Lower lobe of right lung (tissue), 2 donors: ENCODE measurements at places on chromosomes 7 and 10. TPM values are rescaled to one million over a fixed set of nuclear protein-coding genes. Genes with fewer than 3 reads are reported as not detected.

DNA sequence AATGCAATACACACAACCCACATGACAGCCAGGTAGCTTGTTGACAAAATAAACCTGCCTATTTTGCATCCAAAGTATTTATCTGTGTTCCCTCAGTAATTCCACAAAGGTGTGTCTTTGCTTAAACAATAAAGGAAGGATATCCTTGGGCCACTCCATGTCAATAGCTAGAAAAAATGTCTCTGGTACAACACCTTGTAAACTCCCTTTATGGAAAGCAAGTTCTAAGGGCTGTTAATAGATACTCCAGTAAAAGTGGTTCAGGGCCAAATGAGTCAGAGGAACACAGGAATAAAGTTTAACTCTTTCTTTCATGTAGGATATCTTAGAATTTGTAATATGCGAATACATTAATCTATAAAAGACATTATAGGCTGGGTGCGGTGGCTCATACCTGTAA is 96.9 kb upstream of the LRRTM3 start:
- DNase-seq: no peak

ZNF239 gene
- 2.1 TPM for total RNA-seq

- DNase-seq: no peak
Observed at GRCh38 chr10:24453973-24454372, 245.0 kb downstream of the KIAA1217 start.

- peak; percentile 57 for DNase-seq
Observed at GRCh38 chr10:784403-785088, 95.1 kb upstream of the DIP2C start.

UCMA gene
- not detected for total RNA-seq

SEMA3E gene
- 8.8 TPM for total RNA-seq

H2BK1 gene
- not detected for total RNA-seq

GRCh38 chr10:79293841-79294581 is 53.3 kb upstream of the PPIF start:
- peak; percentile 88 for DNase-seq

DNA sequence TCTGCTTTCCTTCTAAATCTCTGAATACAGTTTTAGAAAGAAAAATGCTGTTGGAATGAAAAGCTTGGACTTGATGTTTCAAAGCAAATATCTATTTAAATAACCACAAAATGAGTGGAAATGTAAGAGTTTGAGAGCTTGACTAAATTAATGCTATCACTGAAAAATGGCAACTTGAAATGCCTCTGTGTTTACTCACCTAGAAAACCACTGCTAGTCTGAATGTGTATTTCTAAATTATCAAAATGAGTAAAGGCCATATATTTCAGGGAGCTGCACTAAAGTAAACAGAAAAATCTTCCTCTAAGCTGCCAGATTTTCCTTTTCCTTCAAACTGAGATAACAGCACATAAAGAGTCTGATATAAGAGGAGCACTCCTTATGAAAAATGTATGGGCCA is 87.9 kb downstream of the DPY19L1 start:
- no peak for DNase-seq

DNA sequence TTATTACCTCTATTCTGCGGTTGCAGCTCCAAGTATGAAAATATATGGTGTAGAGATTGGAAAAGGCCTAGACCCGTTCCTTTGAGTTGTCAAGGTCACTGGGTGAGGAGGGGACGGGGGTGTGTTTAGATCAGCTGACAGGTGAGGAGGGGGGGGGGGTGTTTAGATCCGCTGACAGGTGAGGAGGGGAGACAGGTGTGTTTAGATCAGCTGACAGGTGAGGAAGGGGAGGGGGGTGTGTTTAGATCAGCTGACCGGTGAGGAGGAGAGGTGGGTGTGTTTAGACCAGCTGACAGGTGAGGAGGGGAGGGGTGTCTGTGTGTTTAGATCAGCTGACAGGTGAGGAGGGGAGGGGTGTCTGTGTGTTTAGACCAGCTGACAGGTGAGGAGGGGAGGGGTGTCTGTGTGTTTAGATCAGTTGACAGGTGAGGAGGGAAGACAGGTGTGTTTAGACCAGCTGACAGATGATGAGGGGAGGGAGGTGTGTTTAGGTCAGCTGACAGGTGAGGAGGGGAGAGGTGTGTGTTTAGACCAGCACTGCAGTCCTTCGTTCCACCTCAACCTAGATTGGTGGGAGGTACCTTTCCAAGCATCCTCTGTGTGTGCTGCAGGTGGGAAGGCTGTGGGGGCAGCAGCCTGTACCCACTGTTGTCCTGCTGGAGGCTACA is 655.0 kb upstream of the ADARB2 start:
- no peak for DNase-seq

MUC12 gene
- total RNA-seq: 1.2 TPM

HMX3 gene
- total RNA-seq: not detected

DNA sequence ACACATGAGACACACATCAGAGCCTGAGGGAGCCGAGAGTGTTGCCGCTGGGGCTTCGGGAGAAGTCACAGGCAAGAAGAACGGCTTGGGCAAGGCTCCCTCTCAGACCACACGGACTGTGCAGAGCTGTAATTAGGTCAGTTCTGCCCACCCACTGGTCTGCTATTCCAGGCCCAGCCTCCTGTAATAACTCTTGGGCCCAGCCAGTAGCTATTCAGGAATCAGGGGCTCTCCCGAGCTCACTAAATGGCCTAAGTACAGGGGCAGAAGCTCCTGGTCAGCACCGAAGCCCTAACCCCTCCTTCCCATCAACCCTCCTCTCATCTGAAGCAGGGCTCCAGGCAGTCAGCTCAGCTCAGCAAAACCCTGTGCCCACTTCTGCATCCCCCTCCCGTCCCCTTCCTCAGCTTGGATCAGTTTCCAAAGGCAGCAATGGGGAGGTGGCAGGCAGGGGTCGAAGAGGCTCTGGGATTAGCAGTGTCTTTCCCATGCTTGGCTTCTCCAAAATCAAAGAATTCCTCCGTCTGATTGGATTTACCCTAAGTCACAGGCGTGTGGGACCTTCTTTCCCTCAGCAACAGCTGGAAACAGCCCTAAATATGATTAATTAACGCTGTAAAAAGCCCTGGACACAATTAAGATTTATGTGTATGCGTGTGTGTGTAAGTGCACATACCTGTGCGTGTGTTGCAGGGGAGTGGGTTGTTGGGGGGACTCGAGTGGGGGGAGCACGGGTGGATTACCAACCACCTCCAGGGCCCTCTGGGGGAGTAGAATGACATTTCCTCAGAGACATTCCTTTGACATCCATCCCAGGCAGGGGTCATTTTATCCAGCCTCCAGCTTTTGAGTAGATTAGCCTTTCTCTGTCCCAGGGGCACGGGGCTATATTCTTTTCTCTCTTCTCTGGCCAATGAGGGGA is 48.4 kb upstream of the BTRC start:
- no peak for DNase-seq

UCN3 gene
- total RNA-seq: 0.53 TPM

DNA sequence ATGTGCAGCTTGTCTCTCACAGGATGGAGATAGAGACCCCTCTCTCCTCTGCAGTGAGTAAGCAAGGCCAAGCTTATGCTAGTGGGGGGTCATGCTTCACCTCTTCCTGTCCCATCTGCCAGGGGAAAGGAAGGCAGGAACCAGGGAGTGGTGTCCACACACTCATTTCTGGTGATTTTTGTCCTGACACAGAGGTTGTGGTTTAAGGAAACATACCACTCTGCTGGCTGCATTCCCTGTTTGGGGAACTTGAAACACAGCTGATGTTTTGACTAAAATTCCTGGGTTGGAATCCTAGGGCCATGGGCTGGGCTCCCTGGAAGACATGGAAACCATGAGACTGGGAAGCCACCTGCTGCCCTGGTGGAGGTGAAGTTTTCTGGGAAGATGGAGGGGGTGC is 21.4 kb downstream of the C10orf120 start:
- DNase-seq: no peak

- no peak for DNase-seq
Observed at GRCh38 chr10:24133835-24134234, 75.1 kb upstream of the KIAA1217 start.

GHRHR gene
- not detected for total RNA-seq
